Activated CD4-positive, alpha-beta memory T cell treated with anti-CD3 and anti-CD28 coated beads for 36 hours (primary cell): ENCODE measurements at places on chromosomes 5 and 9. TPM values are rescaled to one million over a fixed set of nuclear protein-coding genes. Genes with fewer than 3 reads are reported as not detected.

The CYLC2 gene
- total RNA-seq = not detected

The GARIN3 gene
- 1.3 TPM for total RNA-seq

The AQP7 gene
- total RNA-seq = 0.12 TPM

The PKD2L2 gene
- total RNA-seq = not detected

The NMUR2 gene
- total RNA-seq = not detected

DNA sequence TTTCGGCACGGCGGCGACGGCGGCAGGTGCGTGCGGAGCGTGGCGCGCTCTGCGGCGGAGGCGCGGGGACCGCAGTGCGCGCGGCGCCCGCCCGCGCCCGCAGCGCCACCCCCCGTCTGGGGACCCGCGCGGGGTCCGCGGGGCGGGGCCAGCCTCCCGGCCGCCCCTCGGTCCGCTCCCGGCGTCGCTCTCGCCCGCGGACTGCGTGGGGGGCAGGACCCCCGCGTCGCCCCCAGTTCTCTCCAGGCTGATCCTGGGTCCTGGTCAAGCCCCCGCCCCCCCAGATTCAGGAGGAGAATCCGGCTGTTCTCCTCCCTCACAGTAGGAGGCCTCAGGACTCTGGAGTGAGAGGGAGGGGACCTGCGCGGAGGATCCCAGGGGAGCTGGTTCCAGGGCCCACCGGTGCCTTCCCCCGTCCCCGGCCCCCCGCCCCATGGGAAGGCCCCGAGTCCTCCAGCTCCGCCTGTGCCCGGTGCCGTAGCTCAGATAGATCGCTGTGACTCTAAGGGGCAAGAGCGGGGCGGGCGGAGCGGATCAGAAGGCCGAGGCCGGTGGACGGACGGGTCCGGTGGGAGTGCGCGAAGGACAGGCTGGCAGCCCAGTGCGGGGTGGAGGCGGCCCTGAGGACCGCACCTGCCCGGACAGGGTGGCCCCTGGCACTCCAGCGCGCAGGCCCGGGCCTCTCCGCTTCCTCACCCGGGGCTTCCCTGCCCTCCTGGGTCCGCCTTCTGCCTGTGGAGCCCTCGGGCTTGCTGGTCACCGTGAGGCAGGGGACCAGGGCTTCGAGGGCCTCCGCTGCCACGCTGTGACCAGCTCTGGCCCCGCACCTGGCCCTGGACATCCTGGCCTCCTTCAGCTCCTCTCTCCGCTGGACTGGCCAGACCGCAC lies at the start of gene RNF208:
Gene RNF208 (minus strand): TSS at position 51 of the 888 bp plus-strand sequence. CDS start 1,028 bp downstream, outside the sequence.
- DNase-seq = no peak
- H3K4me3 ChIP-seq = peak within 1 kb of the TSS; percentile 73
- H3K36me3 ChIP-seq = no peaks in the 10 kb centered on the region
- H3K27me3 ChIP-seq = no peaks in the 10 kb centered on the region
- peak within 1 kb of the TSS; percentile 58 for H3K27ac ChIP-seq

DNA sequence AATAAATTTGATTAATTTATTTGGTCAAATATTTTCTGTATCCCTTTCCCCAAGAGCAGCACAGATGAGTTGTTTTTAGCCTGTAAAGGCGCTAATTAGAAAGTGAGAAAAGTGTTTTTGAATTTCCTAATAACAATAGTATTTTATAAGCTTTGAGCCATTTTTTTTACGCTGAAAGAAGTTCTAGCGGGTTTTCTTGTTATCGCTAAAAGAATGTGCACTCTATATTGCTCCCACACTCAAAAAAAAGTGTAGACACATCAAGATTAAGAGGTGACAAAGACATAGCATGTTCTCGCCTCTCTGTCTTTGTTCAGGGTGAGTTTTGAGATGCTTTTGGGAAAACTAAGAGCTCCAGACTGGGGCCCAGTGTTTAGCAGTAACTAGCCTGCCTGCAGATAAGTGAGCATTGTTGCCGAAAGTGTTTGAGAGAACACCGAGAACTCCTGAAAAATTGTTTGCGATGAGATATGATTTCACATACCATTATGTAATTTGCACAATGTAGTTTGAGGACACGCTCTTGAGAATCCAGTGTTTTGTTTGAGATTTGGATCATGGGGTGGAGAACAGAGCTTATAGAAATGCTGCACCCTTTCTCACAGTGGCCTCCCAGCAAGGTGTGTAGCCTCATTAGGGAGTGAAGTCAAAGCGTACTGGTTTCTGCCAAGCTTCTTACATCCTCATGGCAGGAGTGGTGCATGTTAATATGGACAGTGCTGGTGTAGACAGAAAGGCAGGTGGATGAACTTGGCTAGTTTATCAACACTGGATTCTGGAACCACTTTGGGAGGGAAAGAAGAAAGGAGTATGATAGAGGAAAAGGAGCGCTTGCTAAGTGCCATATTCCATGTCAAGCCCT lies 1.5 kb downstream of the F2R start:
- no peaks in the 10 kb centered on the region for H3K36me3 ChIP-seq
- peak overlapping the region; percentile 81 for H3K4me3 ChIP-seq
- H3K4me1 ChIP-seq = peaks cover 25% of the 10 kb centered on the region
- peaks cover 30% of the 10 kb centered on the region for H3K27me3 ChIP-seq
- H3K27ac ChIP-seq = no peak overlapping the region

DNA sequence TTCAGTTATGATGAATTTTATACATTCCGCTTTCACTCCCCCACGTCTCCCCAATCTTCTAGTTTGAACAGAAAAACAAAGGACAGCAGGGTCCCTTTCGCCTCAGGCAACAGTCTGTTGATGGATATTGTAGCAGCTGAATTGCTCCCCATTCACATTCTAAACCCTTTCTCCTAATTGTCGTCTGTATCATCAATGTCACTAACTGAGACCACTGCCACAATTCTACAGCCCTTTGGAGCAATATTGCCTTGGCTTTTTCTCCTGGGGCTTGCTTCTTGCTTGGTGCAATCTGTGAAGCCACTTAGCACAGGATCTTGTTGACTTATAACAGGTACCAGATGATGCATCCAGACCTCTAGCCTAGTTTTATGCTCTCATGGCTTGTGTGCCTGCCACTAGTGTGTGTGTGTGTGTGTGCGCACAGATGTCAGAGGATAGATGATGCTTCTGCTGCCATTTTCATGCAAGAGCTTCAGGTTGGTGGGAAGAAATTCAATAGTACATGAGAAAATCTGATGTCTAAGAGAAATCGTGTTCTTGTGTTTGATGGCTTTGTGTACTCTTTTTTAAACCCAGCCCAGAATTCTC lies 195.2 kb upstream of the ISL1 start:
- no peak overlapping the region for H3K4me3 ChIP-seq
- no peak overlapping the region for H3K27ac ChIP-seq
- H3K36me3 ChIP-seq = no peaks in the 10 kb centered on the region
- no peaks in the 10 kb centered on the region for H3K27me3 ChIP-seq
- no peaks in the 10 kb centered on the region for H3K4me1 ChIP-seq

DNA sequence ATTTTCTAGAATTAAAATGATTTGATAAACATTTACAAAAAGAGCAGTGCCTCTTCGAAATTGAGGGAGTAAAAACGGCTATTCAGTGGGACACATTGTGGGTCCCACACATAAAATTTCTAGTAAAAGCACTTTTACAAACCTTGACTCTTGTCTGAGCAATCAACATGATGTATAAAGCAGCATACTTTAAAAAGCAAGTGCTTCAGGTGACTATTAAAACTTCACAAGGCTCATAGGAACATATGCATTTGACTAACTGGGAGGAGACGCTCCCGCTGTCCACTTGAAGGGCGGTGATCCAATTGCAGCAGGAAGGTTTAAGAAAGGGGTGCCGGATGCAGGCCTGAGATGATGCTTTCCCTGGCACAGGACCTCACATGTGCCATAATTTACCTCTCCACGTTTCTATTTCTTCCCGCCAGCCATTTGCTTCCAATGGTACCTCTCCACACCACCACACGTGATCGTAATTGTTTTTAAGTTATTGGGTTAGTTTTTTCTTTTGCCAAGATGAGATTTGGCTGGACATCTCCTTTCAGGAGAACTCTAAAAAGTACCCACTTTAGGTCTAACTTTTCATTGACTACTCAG lies 1.8 kb downstream of the MCTP1 start:
- H3K36me3 ChIP-seq = no peaks in the 10 kb centered on the region
- peak overlapping the region; percentile 28 for H3K4me3 ChIP-seq
- DNase-seq = no peak
- H3K4me1 ChIP-seq = peaks cover 9% of the 10 kb centered on the region
- H3K27me3 ChIP-seq = peaks cover 36% of the 10 kb centered on the region

GRCh38 chr9:137417161-137418021 lies 5.6 kb downstream of the EXD3 start:
- peak overlapping the region; percentile 66 for H3K4me3 ChIP-seq
- H3K27ac ChIP-seq = peak overlapping the region; percentile 13
- peaks cover 2% of the 10 kb centered on the region for H3K36me3 ChIP-seq
- peaks cover 8% of the 10 kb centered on the region for H3K4me1 ChIP-seq
- no peaks in the 10 kb centered on the region for H3K27me3 ChIP-seq

- H3K27ac ChIP-seq = no peak overlapping the region
- no peak for DNase-seq
- H3K36me3 ChIP-seq = no peaks in the 10 kb centered on the region
- no peaks in the 10 kb centered on the region for H3K4me1 ChIP-seq
- H3K4me3 ChIP-seq = no peak overlapping the region
Observed at GRCh38 chr9:132753593-132753880, 83.3 kb downstream of the GTF3C4 start.

- no peak for DNase-seq
- H3K4me1 ChIP-seq = peaks cover 27% of the 10 kb centered on the region
- H3K27ac ChIP-seq = no peak overlapping the region
- H3K27me3 ChIP-seq = no peaks in the 10 kb centered on the region
Observed at GRCh38 chr5:139140591-139141071, 57.5 kb downstream of the SIL1 start.

DNA sequence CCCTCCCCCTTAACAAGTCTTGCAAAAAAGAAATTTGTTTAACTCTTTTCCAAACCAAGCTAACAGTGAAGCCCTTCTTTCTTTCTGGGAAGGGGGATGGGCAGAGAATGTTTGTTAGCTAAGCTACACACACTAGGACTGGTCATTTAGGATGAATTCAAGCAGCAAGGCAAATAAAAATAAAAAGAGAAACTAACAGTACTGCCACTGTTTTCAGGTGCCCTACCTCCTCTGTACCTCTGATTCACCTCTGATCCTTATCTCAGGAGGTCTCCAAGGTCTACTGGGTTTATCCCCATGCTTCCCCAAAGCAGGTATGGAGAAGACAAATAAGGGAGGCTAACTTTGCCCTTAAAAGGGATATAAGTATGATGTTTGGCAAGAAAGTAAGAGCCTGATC lies 52.9 kb downstream of the ELL2 start:
- DNase-seq = no peak
- peaks cover 3% of the 10 kb centered on the region for H3K4me1 ChIP-seq
- H3K36me3 ChIP-seq = peaks cover 44% of the 10 kb centered on the region
- no peak overlapping the region for H3K4me3 ChIP-seq
- H3K27ac ChIP-seq = no peak overlapping the region

- H3K4me3 ChIP-seq = no peak overlapping the region
- H3K27me3 ChIP-seq = peaks cover 27% of the 10 kb centered on the region
- DNase-seq = no peak
- no peak overlapping the region for H3K27ac ChIP-seq
Observed at GRCh38 chr9:22256381-22256780, 190.2 kb upstream of the DMRTA1 start.

DNA sequence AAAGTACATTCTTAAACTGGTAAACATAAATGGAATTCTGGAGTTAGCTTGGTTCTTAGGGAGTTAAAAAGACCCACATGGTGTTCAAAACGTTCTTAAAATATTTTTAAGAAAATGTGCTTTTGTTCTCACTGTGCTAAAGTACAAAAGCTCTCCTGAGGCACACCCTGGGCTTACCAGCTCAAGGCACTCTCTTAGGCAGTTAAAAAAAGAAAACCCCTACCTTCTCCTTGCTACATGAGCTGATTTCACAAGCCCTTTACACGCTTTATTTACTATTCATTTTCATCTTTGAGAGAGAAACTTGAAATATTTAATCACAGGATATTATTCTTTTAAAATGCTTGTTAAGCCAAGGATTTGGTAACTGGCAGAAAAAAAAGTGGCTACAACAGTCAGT lies 723.3 kb upstream of the GRAMD2B start:
- no peaks in the 10 kb centered on the region for H3K36me3 ChIP-seq
- H3K27me3 ChIP-seq = no peaks in the 10 kb centered on the region
- H3K27ac ChIP-seq = no peak overlapping the region
- no peak overlapping the region for H3K4me3 ChIP-seq
- DNase-seq = no peak
- no peaks in the 10 kb centered on the region for H3K4me1 ChIP-seq

DNA sequence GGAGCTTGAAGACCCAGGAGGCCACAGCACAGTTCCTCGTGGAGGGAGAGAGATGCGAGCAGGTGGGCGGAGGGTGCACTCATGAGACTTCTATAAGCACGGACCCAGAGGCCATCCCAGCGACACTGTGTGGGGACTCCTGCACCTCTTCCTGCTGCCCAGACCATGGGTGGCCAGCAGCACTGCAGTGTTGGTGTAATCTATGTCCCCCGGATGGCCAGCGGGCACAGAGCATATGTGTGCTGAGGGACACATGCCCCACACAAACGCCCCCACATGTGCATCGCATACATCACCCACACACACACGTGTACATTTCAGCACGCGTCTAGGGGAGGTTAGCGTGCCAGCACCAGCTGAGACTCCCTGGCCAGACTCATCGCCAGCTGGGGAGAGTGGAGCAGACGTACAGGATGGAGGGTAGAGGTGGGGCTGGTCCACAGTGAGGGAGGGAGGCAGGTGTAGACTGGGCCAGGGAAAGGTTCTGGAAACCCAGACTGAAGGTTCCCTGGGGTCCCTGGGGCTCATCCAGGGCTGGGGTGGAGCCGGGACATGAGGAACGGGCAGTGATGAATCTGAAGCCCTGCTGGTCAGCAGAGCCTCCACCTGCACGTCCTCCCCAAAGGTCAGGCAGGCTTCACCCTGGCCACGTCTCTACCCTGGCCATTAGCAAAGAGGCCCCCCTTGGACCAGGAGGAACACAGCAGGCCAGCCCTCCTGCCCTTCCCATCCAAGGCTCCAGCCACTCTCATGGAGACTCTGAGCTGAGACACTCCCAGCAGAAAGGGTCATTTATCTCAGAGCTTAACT lies 27.6 kb downstream of the ADAMTS2 start:
- H3K4me1 ChIP-seq = no peaks in the 10 kb centered on the region
- H3K36me3 ChIP-seq = no peaks in the 10 kb centered on the region
- no peak overlapping the region for H3K4me3 ChIP-seq

DNA sequence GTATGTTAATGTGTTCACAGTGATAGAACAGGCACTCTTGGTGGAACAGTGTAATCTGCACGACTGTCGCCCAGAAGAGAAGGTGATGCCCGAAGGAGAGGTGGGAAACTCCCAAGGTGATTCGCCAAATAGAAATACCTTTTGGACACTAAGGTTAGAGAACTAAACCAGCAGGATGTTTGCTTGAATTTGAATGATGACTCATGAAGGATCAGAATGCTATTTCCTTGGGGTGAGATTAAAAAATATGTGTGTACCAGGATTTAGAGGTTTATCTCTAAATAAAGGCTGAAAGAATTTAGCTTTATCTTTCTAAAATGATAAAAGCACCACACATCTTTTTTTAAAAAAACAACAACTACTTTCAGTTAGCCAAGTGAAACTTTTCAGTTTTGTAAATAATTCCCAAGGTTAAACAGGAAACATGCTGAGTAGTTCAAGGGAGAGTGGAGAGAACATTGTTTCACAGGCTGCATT lies 297.4 kb upstream of the TAS2R1 start:
- no peak overlapping the region for H3K4me3 ChIP-seq
- H3K27ac ChIP-seq = no peak overlapping the region
- H3K36me3 ChIP-seq = peaks cover 1% of the 10 kb centered on the region
- DNase-seq = no peak
- no peaks in the 10 kb centered on the region for H3K27me3 ChIP-seq
- no peaks in the 10 kb centered on the region for H3K4me1 ChIP-seq
